ENCODE measurements at places on chromosomes 6 and 20. TPM values are rescaled to one million over a fixed set of nuclear protein-coding genes. Genes with fewer than 3 reads are reported as not detected.
A peak's percentile ranks its signal among the peaks of the same experiment; 100 is the strongest.

DNA sequence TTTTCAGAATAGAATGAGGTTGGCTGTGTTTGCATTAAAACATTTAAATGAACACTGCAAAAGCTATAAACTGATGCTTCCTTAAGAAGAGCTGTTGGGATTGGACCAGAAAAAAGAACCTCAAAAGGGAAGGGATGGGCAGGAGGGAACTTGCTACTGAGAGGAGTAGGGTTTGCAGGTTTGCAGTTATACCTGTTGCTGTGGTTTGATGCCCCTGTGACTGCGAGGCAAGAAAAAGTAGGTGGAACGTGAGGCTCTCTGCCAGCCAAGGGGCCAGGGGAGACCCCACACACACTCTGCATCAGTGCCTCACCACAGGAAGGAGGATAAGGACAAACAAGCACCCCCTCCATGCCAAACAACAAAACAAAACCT lies 197.2 kb downstream of the BCAS1 start:
- no peak for DNase-seq
- H3K36me3 ChIP-seq: no peaks in the 10 kb centered on the region
- H3K27me3 ChIP-seq: no peaks in the 10 kb centered on the region

- no peaks in the 10 kb centered on the region for H3K36me3 ChIP-seq
- H3K4me1 ChIP-seq: peaks cover 40% of the 10 kb centered on the region
- DNase-seq: no peak
- H3K27me3 ChIP-seq: no peaks in the 10 kb centered on the region
- H3K27ac ChIP-seq: no peak overlapping the region
- H3K4me3 ChIP-seq: no peak overlapping the region
Measured at GRCh38 chr6:165636402-165637048, 26.5 kb downstream of the PDE10A start.

DNA sequence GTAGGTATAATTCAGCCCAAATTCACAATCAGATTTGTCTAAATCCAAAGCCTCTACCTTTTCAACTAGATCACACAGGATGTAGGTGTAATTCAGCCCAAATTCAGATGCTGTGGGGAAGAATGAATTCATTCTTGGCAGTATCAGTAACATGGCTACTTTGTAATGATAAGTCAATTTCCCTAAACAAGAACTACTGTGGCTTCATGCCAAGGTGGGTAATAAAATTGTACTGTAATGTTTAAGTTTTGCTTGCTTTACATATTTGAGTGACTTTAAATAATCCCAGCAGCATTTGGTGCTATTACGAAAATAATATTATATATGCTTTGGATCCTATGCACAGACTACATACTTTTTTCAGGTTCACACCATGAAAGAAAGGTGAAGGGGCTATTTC lies 239.1 kb downstream of the HDGFL1 start:
- no peak overlapping the region for H3K4me3 ChIP-seq
- DNase-seq: no peak
- H3K4me1 ChIP-seq: peaks cover 49% of the 10 kb centered on the region

- H3K4me1 ChIP-seq: peaks cover 5% of the 10 kb centered on the region
- no peaks in the 10 kb centered on the region for H3K27me3 ChIP-seq
- peak; percentile 38 for DNase-seq
- peak overlapping the region; percentile 47 for H3K27ac ChIP-seq
- H3K36me3 ChIP-seq: no peaks in the 10 kb centered on the region
- H3K4me3 ChIP-seq: no peak overlapping the region
Measured at GRCh38 chr20:34459209-34459897, 56.9 kb upstream of the DYNLRB1 start.

GRCh38 chr6:48765352-48765961 lies 654.5 kb upstream of the PTCHD4 start:
- no peaks in the 10 kb centered on the region for H3K4me1 ChIP-seq
- no peaks in the 10 kb centered on the region for H3K36me3 ChIP-seq
- H3K4me3 ChIP-seq: no peak overlapping the region
- H3K27ac ChIP-seq: no peak overlapping the region

- H3K4me1 ChIP-seq: peaks cover 22% of the 10 kb centered on the region
- DNase-seq: peak; percentile 22
- no peak overlapping the region for H3K4me3 ChIP-seq
- H3K27ac ChIP-seq: no peak overlapping the region
- no peaks in the 10 kb centered on the region for H3K27me3 ChIP-seq
Measured at GRCh38 chr20:25860531-25861150, 164.0 kb upstream of the ZNF337 start.

- peak; percentile 35 for DNase-seq
- H3K4me1 ChIP-seq: no peaks in the 10 kb centered on the region
- H3K4me3 ChIP-seq: no peak overlapping the region
- no peak overlapping the region for H3K27ac ChIP-seq
Measured at GRCh38 chr6:167146135-167146534, 11.6 kb downstream of the GPR31 start.

TENT5A gene
- 23.0 TPM for total RNA-seq

DNA sequence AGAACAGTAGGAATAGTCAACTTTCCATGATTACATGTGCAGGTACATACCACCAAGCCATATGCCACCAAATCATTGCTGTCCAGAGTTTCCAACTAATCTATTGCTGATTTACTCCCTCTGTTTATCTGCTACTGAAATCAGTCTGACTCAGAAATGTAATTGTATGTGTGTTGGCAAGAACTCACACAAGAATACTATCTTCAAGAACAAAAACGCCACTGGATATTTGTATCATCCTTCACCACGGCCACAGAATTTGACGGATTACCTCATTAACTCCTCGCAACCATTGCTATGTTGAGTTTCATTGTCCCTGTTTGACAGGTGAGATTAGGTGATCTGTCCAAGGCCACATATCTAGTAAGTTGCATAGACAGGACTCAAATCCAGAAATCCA lies 159.2 kb downstream of the GMPR start:
- no peaks in the 10 kb centered on the region for H3K36me3 ChIP-seq
- H3K4me3 ChIP-seq: no peak overlapping the region
- no peak for DNase-seq
- no peak overlapping the region for H3K27ac ChIP-seq
- peaks cover 2% of the 10 kb centered on the region for H3K4me1 ChIP-seq
- H3K27me3 ChIP-seq: no peaks in the 10 kb centered on the region

DNA sequence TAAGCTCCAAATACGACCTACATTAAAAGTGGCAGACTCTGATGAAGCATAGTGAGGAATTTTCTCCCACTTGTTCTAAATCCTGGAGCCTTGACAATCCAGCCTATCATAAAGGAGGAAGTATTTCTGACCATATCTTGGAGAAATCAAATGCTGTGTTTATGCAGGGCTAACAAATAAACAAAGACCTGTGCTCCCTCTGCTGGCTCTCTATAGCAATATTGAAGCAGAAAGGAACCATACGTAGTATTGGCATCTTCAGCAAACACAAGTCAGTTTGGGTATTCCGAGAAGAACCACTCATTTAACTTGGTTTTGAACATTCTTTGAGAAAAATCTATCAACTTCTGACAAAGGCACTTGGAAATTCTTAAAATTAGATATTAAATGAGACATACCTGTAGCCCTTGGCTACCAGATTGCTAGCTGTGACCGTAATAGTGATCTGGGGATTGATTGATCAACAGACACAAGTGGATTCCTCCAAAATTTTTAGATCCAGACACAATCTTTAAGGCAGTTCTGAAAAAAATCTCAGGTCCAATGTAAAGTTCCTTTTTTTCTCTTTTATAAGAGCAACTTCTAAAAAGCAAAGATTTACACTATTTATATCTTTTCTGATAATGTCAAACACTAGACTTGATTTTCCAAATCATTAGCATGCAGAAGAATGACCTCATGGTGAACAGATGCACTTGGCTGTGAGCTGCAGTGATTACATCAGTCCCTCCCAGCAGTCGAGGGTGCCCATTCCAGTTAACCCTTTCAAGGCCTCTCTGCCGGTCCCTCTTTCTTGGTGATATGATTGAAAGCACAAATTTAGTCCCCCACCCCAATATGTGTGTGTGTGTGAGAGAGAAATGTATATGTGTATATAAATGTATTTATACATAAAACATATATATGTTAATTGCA lies 40.2 kb downstream of the INSM1 start:
- no peaks in the 10 kb centered on the region for H3K4me1 ChIP-seq
- no peaks in the 10 kb centered on the region for H3K36me3 ChIP-seq
- DNase-seq: no peak
- H3K4me3 ChIP-seq: no peak overlapping the region

CNKSR3 gene
- total RNA-seq: 7.2 TPM

NOX3 gene
- not detected for total RNA-seq

GRCh38 chr20:41478026-41478425 lies 111.4 kb upstream of the EMILIN3 start:
- no peak overlapping the region for H3K4me3 ChIP-seq
- no peak for DNase-seq
- no peaks in the 10 kb centered on the region for H3K27me3 ChIP-seq
- H3K36me3 ChIP-seq: peaks cover under 1% of the 10 kb centered on the region
- peaks cover 21% of the 10 kb centered on the region for H3K4me1 ChIP-seq

- no peak overlapping the region for H3K27ac ChIP-seq
- DNase-seq: no peak
- no peak overlapping the region for H3K4me3 ChIP-seq
- no peaks in the 10 kb centered on the region for H3K36me3 ChIP-seq
- no peaks in the 10 kb centered on the region for H3K27me3 ChIP-seq
- no peaks in the 10 kb centered on the region for H3K4me1 ChIP-seq
Measured at GRCh38 chr6:74256381-74256780, 560.4 kb downstream of the CD109 start.

GRCh38 chr20:62606551-62607201 lies 35.6 kb upstream of the SLCO4A1 start:
- H3K27me3 ChIP-seq: no peaks in the 10 kb centered on the region
- no peak overlapping the region for H3K27ac ChIP-seq
- DNase-seq: peak; percentile 80
- H3K4me3 ChIP-seq: no peak overlapping the region
- peaks cover 30% of the 10 kb centered on the region for H3K4me1 ChIP-seq

- no peaks in the 10 kb centered on the region for H3K36me3 ChIP-seq
- H3K4me1 ChIP-seq: no peaks in the 10 kb centered on the region
- no peaks in the 10 kb centered on the region for H3K27me3 ChIP-seq
- H3K4me3 ChIP-seq: no peak overlapping the region
- DNase-seq: no peak
Measured at GRCh38 chr6:24898676-24899075, 37.1 kb downstream of the RIPOR2 start.

SLC16A10 gene
- 23.5 TPM for total RNA-seq

DNA sequence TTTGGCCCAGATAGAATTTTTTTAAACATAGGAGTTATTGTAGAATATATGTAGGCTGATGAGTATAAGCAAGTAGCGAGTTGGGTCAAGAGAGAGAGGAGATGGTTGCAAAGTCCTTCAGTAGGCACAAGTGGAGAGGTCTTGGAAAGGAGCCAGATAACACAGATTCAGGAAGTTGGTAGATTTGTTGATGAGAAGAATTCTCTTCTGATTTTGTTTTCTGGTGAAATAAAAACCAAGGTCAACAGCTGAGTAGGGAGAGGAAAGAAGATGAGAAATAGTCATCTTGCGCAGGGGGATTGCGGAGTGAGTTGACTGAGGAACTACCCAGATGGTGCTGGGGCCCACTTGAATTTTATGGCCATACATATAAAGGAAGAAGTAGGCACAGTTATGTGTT lies 17.4 kb upstream of the CD83 start:
- no peaks in the 10 kb centered on the region for H3K27me3 ChIP-seq
- H3K4me3 ChIP-seq: no peak overlapping the region
- no peaks in the 10 kb centered on the region for H3K36me3 ChIP-seq
- peak; percentile 10 for DNase-seq
- H3K27ac ChIP-seq: no peak overlapping the region
- H3K4me1 ChIP-seq: no peaks in the 10 kb centered on the region

GRCh38 chr20:8039042-8039441 lies 19.5 kb upstream of the TMX4 start:
- no peak overlapping the region for H3K4me3 ChIP-seq
- no peaks in the 10 kb centered on the region for H3K4me1 ChIP-seq
- no peaks in the 10 kb centered on the region for H3K27me3 ChIP-seq
- no peaks in the 10 kb centered on the region for H3K36me3 ChIP-seq

GRCh38 chr20:3190681-3191111 lies 13.8 kb downstream of the DDRGK1 start:
- H3K36me3 ChIP-seq: peaks cover 53% of the 10 kb centered on the region
- H3K4me3 ChIP-seq: no peak overlapping the region
- no peaks in the 10 kb centered on the region for H3K27me3 ChIP-seq
- no peak overlapping the region for H3K27ac ChIP-seq
- DNase-seq: no peak
- H3K4me1 ChIP-seq: no peaks in the 10 kb centered on the region

- H3K4me1 ChIP-seq: no peaks in the 10 kb centered on the region
- H3K4me3 ChIP-seq: no peak overlapping the region
- H3K27ac ChIP-seq: no peak overlapping the region
Measured at GRCh38 chr6:108752733-108753590, 95.3 kb upstream of the ARMC2 start.

DNA sequence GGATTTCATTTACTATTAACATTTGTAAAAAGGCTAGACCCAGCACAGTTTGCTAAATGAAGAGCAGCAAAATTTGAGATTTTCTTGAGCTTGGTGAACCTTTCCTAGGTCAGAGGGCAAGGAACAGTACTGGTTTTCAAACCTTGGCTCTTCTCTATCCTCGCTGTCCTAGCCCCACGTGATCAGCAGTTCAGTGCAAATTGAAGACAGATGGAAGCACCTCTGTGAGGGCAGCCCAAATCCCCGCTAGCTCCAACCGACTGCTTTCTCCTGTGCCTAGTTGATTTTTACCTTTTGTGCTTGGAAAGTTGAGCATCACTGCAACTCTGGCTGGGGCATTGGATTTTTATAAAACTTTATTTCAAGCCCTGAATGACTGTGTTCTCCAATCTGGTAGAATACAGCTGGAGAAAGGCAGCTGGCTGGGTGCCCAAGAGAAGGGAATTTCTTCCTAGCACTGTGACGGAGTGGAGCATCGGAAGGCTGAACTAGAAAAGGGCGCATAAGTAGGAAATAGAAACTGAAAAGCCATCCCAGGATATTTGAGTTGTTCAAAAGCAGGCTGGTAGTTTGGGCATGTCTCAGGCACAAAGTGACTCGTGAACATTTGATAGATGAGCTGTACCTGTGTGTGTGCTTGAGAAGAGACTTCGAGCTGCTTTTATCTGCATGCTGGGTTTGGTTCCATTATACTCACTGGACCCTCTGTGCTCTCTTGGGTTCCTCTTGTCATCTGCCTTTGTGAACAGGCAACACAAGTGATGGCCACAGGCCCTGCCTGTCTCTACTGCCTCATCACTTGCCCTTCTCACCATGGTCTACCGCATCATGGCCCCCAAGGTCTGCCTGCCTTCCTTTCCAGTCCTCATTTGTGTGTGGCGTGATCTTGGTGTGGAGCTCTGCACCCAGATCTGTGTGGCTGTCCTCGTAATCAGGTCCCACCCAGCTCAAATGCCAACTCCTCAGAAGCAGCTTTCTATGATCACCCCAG lies 2.3 kb downstream of the RNF114 start:
- no peak overlapping the region for H3K4me3 ChIP-seq
- peak overlapping the region; percentile 96 for H3K27ac ChIP-seq
- H3K4me1 ChIP-seq: peaks cover 30% of the 10 kb centered on the region
- no peaks in the 10 kb centered on the region for H3K27me3 ChIP-seq
- DNase-seq: peak; percentile 71

CD40 gene
- total RNA-seq: 15.6 TPM

GRCh38 chr6:138590796-138591709 lies 91.8 kb upstream of the NHSL1 start:
- no peak overlapping the region for H3K27ac ChIP-seq
- no peaks in the 10 kb centered on the region for H3K4me1 ChIP-seq
- peak; percentile 60 for DNase-seq
- H3K27me3 ChIP-seq: no peaks in the 10 kb centered on the region

Measured in thyroid gland (tissue), 4 donors.